ENCODE measurements at places on chromosomes 1 and 21.

- no peak for DNase-seq
These were observed 60.5 kb downstream of the CLIC4 start for GRCh38 chr1:24805534-24806301.

GRCh38 chr1:61757950-61758349 is 15.7 kb downstream of the PATJ start:
- DNase-seq = no peak

GRCh38 chr1:10947691-10948462 is 64.6 kb upstream of the TARDBP start:
- no peak for DNase-seq

DNA sequence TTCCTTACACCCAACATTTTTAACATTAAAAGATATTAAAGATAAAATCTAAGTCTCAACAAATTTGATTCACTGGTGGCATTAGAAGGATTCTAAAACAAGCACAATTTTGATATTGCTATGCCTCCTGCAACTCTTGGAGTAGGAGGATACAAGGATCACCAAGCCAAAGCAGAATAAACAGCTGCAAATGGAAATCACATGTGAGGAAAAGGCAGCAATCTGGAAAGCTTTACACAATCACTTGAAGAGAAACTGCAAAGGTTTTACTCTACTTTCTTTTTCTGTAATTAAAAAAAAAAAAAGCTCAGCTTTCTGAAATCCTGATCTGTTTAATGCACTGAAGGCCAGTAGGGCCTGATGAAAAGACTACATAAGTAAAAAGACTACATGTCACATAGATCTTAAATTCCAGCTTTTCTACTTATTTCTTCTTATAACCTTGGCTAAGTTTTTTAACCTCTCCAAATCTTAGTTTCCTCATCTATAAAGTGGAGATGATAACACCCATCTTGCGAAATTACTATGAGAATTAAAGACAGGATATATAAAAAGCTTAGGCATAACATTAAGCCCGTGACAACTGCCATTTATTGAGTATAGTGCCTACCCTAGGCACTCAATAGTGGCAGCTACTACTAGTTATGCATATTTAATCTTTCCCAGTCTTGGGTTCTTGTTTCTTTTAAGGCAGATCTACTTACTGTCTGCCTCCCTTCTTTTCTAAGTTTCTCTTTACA is 73.5 kb downstream of the EPS15 start:
- no peak for DNase-seq

GRCh38 chr1:246878551-246878950 is 53.2 kb downstream of the AHCTF1 start:
- no peak for DNase-seq

GRCh38 chr1:208737922-208738321 is 493.7 kb upstream of the PLXNA2 start:
- DNase-seq = no peak

DNA sequence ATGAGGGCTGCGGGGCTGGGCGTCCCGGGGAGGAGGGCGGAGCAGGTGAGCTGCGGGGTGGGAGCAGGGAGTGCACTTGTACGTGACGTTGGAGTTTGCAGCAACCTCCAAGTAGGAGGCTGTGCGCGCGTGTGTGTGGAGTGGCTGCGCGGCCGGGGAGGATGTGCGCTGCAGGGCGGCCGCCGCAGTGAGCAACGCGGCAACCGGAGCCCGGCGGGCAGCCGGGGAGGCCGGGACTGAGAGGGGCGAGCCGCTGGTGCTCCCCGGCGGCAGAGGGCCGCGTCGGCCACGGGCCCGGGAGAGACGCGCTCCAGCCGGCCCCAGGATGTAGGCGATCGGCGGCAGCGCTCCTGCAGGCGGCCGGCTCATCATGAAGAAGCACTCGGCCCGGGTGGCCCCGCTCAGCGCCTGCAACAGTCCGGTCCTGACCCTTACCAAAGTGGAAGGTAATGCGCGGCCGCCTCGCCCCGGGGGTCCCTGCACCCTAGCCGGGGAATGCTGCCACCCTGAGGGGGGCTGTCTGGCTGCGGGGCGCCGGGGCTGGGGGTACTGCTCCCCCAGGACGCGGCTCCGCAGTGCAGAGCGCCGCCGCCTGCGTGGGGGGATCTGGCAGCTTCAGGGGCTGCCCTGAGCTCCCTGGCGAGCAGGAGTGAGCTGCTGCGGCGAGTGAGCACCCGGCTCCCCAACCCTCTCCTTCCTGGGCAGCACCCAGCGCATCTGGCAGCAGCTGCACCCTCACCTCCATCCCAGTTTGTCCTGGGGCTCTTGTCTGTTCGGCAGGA is 158.9 kb upstream of the COA6 start:
- DNase-seq = no peak

- DNase-seq = no peak
These were observed 137.1 kb upstream of the SYT6 start for GRCh38 chr1:114290776-114291175.

DNA sequence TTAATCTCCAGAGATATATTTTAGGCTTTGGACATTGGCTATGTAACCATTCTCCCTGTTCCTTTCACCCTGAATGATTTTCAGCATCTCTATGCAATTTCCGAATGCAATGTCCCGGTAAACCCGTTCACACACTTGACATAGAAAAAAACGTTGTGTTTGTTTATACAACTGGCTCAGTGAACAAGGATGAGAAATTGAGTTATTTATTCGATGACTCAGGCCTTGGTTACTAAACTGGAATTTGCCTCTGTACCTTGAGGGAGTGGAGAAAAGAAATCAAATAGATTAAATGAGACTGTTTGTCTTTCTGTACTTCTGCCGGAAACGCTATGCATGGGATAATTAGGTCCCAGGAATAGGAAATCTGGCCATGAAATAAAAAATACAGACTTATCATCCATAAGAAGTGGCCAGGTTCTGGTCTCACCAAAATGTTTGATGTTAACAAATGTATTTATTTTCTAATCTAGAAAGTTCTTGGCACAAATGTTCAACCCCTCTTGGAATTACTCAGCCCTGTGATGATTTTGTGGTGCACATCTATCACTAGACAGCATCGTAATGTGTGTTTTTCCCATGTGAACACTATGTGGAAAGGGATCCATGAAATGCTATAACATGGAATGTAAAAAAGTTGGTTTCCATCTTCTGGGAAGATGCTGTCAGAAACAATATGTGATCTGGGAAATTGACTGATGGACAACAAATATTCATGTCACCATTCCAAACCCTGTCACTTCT is 253.9 kb downstream of the DUSP10 start:
- DNase-seq = no peak

GRCh38 chr1:87791931-87792740 is 463.5 kb downstream of the LMO4 start:
- no peak for DNase-seq

DNA sequence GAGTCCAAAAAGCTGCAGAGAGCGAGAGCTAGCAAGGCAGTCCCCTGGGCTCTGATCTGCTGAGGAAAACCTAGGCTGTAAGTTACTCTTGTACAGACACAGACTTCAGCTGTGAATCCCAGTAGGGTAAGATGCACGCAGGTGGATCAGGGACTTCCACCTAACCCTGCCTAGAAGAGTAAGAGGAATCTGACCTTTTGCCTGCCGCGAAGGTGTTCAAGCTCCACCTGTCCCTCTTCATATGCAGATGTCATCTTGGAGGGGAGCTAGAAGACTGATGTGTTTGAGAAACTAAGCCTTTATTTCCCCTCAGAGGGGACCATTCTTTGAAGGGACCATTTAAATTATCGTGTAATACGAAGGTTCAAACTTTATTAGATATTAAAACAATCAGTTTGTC is 108.6 kb upstream of the USP24 start:
- DNase-seq = no peak

GRCh38 chr1:171226747-171227370 is 21.4 kb upstream of the FMO1 start:
- DNase-seq = no peak

GRCh38 chr1:114090738-114091505 is 62.7 kb downstream of the SYT6 start:
- no peak for DNase-seq

DNA sequence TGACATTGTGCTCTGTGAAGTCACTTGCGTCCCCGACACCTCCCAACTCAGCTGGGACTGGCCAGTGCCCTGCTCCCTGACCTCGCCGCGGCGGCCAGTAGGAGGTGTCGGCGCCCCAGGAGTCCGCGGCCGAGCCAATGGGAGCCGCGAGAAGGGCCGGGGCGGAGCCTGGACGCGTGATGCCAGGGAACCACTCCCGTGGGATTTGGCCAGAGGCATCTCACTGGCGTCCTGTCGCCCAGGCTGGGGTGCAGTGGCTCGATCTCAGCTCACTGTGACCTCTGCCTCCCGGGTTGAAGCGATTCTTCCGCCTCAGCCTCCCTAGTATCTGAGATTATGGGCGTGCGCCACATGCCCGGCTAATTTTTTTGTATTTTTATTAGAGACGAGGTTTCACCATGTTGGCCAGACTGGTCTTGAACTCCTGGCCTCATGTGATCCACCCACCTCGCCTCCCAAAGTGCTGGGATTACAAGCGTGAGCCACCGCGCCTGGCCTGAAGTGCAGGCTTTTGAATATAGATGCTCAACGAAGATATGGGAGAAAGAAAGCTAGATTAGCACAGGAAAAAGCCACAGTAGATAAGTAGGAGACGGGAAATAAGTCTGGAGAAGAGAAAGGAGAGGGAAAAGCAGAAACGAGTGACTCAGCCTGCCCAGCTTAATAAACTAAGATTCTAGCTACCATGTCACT is 38.0 kb downstream of the ZBTB8OS start:
- peak; percentile 94 for DNase-seq

DNA sequence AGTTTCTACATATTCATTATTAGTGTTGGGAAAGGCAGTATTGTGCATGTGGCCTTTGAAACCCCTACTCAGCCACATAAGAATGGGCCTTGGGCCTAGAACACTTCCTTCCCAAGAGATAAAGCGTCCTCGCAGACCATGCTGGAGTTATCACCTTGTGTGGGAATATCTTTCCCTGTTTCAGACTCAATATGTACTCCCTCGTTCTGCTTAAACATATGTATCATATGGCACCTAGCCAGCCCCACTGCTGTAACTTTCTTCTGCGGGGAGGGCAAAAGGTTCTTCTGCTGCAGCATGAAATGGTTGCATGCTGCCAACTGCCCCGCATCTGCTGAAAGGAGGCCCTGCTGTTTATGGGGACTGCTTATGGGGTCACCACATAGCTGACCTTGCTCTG is 92.0 kb downstream of the CRB1 start:
- DNase-seq = no peak

GRCh38 chr1:230773396-230774033 is 26.3 kb downstream of the CAPN9 start:
- no peak for DNase-seq

DNA sequence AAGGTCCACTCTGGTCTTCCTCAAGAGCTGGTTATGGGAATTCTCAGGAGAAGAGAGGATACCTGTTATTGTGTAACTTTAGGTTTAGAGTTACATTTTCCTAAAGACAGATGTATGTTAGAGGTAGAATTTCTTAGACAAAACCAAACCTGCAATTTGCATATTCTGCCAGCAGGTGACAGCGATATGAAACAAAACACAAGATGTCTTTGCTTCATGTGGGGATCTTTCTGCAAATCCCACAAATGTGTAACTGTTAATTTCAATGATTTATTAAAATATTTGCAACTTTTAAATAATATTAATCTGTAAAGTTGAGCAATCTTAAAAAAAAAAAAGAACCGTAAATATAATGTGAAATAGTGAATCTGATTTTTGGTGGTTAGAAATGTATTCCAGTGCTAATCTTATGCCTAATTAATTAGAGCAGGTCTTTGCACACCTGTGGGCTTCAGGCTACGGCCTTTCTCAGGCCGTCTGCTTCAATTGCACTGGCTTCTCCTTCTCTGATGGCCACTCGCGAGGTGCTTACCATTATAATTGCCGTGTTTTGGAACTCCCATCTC is 33.4 kb downstream of the FAM78B start:
- DNase-seq = no peak

GRCh38 chr1:182426442-182427430 is 23.2 kb upstream of the RGSL1 start:
- DNase-seq = no peak

- DNase-seq = no peak
These were observed 60.8 kb upstream of the F3 start for GRCh38 chr1:94602316-94602715.

DNA sequence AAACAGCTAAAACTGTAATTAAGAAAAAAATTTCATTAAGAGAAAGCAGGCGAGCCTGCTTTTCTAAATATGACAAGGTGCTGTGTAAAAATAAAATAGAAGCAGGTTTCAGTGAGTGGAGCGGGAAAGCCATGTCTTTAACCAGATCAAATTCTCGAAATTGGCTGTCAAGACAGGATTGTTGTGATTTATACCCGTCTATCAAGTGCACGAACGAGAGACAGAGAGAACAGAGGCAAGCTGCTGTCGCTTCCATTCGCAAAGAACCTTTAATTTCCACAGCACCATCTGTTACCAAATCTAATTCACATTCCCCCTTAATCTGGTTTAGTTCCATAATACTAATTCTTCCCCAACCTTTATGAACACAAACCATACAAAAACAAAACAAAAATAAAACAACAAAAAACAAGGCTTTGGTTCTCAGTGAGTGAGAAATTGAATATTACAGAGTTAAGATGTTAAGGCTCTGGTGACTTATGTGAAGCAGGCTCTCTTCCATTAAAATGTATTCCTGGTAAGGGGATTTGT is 35.0 kb downstream of the ESRRG start:
- no peak for DNase-seq

DNA sequence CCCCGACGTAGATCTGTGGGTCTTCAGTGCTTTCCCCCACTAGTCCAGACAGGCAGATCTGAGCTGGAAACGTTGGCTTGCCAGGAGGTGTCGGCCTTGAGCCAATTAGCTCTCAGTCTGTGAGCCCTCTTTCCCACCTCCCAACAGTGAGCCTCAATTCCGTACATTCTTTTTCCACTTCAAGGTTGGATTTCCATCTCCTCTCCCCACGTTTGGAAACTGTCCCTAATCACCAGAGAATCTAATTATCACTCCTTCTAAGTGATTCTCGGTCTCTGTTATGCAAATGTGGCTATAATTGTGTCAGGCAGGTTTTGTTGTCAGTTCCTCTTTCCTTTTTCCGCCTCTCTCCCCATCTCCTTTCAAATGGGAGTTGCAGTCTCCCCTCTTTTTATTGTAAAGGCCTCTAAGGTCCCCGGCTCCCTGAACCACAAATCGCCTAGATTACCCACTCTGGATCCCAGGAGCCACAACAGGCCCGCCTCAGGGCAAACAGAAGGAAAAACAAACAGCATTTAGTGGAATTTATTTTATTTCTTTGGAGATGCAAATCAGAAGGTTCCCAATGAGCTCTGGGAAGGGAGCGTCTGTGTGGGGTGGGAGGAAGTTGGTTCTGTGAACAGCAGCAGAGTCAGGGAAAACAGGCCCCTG is 29.4 kb upstream of the LRRN2 start:
- DNase-seq = no peak

DNA sequence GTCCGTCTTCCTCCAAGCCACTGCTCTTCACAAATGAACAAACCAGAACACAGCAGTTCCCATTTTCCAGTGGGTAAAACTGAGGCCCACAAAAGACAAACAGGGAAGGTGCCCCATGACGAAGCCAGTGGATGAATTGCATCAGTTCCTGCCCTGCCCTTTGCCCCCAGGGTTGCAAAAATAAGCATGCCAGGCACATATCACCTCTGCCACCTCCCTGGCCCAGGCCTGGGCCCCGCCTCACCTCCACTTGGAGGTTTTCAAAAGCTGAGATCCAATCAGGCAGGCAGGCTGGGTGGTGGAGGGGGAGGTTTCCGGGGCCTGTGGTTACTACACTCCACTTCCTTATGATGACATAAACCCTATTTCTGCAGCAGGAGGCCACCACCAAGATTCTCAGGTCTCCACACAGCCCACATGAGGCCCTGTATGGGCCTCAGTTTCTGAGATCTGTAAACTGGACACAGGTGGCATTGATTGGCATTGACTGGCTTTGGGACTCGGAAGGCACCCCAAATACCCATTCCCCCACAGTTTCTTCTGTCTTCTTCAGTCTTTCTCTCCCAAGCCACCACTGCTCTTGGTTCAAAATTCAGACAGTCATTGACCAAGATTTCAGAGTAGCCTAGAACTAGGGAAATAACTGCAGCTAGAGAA is 4.1 kb downstream of the KIF21B start:
- DNase-seq = peak; percentile 91

Data from posterior vena cava (tissue), 2 donors.